ENCODE measurements at places on chromosomes 6 and 20.

- DNase-seq = no peak
These were observed 143.5 kb downstream of the ZFP64 start for GRCh38 chr20:52047811-52048764.

GRCh38 chr6:141056945-141057625, 1075.6 kb upstream of the GJE1 start:
- no peak for DNase-seq

DNA sequence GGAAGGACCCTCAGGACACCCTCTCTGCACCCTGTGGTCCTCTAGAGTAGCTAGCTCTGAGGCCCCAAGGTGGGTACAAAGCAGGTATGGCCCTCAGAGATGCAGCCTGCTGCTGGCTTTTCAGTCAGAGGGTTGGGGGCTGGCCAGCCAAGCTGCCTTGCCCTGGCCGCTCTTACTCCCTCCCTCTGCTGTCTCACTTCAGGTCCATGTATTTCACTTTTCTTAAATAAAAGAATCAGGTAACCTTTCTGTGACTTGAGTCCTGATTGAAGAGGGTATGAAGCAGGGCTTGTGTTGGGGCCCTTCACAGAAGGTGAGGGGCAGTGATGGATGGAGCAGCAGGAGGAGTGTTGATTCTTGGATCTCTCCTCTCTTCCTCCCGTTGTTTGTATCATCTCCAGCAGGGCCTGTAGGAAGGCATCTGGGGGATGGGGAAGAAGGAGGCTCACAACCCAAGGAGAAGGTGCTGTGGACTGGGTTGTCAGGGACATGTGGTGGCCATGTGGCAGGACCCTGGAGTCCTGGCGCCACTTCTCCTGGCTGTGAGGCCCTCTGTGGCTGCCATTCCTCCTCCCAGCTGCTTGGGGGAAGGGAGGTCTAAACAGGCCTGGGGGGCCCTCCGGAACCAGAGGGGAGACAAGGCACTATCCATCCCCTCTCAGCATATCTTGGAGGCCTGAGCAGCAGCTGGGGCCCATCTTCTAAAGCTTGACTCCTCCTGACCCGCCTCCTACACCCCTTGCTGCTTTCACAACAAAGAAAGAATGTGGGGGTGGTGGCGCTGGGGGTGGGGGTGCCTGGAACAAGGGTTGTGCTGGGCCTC, 1.1 kb upstream of the PTK7 start:
- no peak for DNase-seq

- no peak for DNase-seq
These were observed 673.5 kb upstream of the AGPAT4 start for GRCh38 chr6:161947371-161947770.

Data from esophagus muscularis mucosa (tissue), 4 donors.